Mesenchymal stem cell (in vitro differentiated cells and primary cell): ENCODE measurements at places on chromosomes 3 and 15.

- DNase-seq = peak; percentile 86
Measured at GRCh38 chr3:100089812-100090668, 24.3 kb downstream of the FILIP1L start.

DNA sequence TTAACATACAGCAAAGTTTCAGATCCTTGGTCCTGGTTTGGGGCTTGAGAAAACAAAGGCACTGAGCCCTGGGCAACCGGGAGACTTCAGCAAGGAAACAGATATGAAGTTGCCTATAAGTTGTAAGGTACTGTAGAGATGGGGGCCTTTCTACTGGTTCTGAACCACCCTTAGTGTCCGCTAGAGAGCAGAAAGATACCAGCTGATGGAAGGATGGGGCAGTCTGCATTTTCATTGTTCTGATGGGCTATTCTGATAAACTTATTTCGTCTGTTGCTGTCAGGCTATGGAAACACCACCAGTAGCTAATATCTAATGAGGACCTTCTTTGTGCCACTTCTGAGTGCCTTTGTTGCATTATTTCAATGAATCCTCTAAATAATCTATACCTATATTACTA is 38.7 kb downstream of the FGD5 start:
- no peak for DNase-seq

GRCh38 chr3:106317141-106318055 is 448.6 kb upstream of the CBLB start:
- DNase-seq = no peak

DNA sequence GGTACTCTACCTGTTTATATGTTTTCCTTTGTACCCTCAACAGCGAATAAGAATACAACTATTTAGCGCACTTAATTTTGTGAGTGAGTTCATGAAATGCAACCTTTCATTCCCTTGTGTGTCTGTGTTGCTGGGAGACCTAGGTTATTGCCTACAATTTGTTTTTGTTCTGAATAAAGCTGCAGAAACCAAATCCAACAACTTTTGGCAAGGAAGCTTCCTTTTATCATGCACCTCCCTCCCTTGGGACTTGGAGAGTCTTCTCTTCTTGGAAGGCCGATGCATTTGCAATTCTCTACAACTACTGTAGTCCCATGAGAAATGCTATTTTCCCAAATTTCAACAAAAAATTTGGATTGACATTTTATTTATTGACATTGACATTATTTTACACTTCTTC is 1002.4 kb upstream of the CADM2 start:
- DNase-seq = no peak

- DNase-seq = no peak
Measured at GRCh38 chr15:71328453-71328852, 213.2 kb downstream of the THSD4 start.
